H1 (cell line): ENCODE measurements at places on chromosomes 3 and 15.

DNA sequence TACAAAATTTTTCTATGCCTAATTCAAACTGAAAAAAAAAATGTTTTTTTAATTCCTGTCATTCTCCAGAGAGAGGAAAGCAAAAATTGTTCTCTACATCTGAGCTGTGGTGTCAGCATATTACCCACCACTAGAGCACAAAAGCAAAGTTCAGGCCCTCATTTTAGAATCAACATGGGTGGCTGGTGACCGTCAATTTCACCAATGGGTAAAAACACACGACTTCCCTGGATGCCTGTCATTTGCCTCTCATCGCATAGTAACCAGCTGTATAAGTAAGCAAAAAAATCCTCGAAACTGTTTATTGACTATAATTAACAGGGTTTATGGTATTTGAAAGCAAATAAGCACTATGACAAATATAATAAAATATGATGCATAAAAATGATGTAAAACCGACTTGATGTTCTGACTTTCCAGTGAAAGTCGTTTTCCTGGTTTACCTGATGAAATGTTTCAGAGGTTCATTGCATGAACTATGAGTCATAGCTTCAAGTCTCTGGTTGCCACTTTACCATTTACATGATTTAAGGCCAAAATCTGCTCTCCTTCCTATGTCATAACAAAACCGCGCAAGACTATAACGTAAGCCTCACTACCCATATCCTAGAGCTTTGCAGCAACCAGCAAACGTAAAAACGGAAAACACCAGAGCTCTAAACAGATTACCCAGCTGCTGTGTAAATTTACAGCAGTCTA, 60.5 kb downstream of the THBS1 start:
- no peak for DNase-seq

- no peak for DNase-seq
Measured at GRCh38 chr3:8206971-8207617, 294.5 kb upstream of the LMCD1 start.

DNA sequence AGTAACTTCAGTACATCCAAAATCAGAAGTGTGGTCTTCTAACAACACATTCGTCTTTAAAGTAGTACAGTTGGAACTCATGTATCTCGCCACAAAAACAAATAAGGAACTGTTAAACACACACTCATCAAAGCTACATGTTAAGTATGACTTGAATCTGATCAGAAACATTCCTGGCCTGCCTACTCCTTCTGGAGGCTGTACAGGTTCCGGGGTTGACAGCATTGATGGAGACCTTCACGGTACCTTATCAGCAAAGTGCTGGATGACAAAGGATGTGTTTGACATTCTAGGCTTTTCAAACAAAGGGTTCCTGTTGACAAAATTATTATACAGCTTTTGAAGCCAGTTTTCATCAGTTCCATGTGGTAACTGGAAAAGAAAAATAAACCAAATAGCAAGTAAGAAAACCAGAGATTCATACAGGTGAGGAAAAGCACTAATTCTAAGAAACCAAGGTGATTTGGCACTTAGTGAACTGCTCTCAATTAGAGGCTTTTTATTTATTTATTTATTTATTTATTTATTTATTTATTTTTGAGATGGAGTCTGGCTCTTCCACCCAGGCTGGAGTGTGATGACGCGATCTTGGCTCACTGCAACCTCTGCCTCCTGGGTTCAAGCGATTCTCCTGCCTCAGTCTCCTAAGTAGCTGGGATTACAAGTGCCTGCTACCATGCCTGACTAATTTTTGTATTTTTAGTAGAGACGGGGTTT, 44.3 kb downstream of the MYO5C start:
- no peak for DNase-seq

DNA sequence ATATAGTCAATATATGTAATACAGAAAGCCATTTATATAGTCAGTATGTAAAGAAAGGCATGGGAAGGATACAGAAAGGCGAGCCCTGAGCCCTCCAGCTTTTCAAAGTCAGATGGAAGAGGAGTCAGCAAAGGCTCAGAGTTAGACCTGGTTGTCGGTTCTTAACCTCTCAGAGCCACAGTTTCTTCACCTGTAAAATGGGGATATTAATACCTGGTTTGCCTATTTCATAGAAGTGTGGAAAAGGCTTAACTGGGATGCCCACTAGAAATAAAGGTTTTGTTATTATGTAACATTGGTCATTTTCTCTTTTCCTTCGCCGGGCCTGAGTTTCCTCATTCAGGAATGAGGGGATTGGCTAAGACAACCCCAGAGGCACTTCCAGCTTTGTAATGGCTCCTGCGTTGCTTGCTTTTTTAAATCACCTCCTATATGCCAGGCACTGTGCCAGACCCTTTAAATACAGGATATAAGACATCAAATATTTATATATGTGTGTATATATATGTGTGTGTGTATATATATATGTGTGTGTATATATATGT, 2.4 kb downstream of the CRELD1 start:
- DNase-seq, result no peak

- no peak for DNase-seq
Measured at GRCh38 chr3:1275495-1275894, 182.7 kb downstream of the CNTN6 start.

DNA sequence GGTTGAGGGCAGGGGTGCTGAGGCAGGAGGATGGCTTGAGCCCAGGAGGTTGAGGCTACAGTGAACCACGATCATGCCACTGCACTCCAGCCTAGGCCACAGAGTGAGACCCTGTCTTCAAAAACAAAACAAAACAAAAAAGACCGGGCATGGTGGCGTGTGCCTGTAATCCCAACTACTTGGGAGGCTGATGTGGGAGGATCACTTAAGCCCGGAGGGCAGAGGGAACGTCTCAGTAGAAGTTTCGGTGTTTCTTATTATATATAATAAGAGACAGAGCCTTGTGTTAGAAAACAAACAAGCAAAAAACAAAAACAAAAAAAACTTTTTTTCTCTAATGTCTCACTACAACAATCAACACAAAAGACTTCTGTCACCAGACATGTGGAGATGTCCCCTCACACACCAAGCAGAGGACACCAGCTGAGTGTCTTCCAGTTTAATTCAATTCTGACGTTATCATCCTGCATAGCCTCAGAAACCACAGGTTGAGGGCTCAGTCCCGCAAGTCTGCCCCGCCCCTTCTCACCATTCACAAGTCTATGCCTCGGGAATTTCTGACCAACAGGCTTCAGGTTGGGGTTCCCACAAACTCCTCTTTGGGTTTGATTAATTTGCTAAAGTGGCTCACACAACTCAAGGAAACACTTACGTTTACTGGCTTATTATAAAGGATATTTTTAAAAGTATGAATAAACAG, 24.0 kb upstream of the EIF4A2 start:
- no peak for DNase-seq

DNA sequence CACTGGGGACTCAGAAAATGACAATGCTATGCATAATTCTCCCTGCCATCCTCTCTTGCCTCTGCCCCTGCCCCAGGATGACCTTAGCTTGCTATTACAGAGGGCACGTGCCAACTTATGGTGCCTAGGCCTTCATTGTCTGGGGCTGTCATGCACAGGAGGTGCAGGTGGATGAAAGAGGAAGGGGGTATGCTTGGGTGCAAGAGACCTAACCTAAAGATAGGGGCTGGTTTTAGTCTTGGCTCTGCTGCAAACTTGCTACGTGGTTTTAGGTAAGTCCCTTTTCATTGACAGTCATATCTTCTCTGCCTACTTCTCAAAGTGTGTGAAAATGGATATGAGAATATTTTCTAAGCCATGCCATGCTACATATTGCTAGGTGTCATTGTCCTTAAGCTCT, 161.3 kb downstream of the EPHB1 start:
- DNase-seq, result no peak

DNA sequence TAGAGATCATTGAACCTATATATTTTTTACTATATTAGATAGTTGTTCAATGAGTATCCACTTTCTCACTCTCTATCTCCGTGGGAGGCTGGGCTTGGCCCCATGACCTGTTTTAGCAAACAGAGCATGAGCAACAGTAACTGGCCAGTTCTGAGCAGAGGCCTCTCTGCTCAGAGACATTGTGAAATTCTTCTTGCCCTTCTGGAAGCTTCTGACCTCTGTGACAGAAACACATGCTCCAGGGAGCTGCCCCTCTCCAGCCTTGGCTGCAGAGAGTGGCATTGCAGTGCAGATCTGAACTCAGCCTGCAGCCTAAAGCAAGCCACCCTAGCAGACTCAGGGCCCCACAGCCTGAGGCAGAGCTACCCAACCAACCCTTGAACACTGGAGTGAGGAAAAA, 20.5 kb downstream of the FAM240A start:
- no peak for DNase-seq

GRCh38 chr15:98873441-98874218, 134.0 kb downstream of the PGPEP1L start:
- DNase-seq, result no peak

GRCh38 chr3:4904811-4905695, 74.2 kb upstream of the BHLHE40 start:
- DNase-seq, result no peak

DNA sequence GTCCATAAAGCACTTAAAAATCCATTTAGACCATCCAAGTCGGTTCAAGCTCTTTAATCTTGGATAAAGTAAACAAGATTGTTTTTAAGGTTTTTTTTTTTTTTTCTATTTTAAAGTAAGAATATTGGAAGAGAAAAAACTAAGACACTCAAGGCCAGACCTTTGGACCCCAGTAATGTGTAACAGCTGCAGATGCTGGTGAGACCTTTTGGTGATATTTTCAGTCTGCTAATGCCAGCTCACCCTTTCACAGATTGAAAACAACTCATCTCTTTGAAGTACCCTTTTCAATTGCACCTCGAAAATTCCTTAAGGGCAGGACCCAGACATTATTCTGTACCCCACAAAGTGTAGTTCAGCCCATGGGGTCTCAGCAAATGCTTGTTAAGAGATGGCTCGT, 260.7 kb upstream of the CTNNB1 start:
- DNase-seq, result no peak

DNA sequence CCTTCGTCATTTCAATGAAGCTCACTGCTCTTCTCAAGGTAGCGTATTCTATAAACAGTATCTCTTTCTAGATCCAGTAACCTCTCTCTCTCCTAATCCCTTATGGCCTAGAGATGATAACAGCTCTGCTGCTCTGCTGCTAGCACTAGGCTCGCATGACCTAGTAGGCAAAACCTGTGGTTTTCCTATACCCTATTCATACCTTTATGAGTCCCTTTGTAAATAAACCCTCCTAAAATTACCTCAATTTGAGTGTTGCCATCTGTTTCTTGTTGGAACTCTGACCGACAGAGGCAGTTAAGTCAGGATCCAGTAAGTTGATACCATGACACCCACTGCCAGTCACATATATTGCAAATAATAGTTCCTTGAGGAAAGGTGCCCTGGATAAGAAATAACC, 7.3 kb downstream of the CCDC14 start:
- no peak for DNase-seq

DNA sequence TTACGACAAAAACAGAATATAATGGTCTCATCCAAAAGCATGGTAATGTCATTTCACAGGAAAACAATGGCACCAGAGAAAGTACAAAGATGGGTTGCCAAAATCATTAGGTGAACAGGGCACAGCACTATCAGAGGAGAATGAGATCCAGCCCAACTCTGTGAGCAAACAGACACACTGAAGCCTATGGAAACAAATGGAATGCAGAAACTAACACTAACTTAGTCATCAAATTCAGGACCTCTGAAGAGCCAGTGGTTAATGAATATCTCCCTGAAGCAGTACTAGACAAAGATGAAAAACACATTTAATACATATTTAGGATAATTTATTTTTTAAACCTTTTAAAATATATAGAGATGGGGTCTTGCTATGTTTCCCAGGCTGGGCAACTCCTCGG, 14.6 kb upstream of the RPS17 start:
- DNase-seq, result no peak

GRCh38 chr15:66756295-66756694, 54.3 kb downstream of the SMAD6 start:
- DNase-seq, result no peak

DNA sequence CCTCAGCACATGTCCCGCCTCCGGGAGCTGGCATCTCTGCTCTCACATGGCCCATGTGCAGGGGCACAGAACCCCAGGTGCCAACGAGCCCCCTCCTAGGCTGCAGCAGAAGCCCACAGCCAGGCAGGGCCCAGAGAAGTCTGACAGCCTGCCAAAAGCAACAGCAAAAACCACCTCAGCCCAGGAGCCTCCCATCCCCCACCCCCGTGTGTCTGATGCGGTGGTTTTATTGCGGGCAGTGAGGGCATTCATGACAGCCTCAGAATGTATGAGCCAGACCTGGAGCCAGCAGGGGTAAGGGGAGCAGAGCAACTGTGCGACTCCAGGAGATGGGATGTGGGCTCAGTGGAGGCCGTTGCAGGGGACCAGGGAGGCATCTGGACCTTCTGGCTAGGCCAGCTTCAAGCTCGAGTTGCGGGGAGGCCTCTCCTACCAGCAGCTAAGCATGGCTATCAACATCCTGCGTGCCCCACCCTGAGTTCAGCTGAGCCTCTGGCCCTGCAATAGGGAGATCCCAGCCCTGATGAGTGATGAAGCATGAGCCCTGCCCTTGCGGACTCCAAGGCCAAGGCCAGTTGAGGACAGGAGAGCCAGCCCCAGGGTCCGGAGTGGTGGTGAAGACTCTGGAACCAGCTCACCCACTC, 52.5 kb downstream of the CYP11A1 start:
- DNase-seq, result no peak
